ENCODE measurements at places on chromosomes 16 and 17.
A peak's percentile ranks its signal among the peaks of the same experiment; 100 is the strongest.

DNA sequence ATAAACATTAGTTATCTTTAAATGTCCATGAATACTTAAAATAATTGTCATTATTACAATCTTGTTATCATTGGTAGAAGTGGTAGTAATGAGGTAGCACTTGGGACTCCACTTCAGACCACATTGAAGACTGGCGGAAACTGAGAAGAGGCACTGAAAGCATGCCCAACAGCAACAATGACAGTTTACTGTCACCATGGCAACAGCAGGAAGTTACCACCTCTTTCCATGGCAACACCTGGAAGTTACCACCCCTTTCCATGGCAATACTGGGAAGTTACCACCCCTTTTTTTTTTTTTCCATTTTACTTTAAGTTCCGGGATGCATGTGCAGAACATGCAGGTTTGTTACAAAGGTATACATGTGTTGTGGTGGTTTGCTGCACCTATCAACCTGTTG lies 494.9 kb upstream of the RBFOX1 start:
- DNase-seq = no peak
- no peak overlapping the region for H3K4me3 ChIP-seq
- H3K27me3 ChIP-seq = no peaks in the 10 kb centered on the region
- H3K27ac ChIP-seq = no peak overlapping the region

DNA sequence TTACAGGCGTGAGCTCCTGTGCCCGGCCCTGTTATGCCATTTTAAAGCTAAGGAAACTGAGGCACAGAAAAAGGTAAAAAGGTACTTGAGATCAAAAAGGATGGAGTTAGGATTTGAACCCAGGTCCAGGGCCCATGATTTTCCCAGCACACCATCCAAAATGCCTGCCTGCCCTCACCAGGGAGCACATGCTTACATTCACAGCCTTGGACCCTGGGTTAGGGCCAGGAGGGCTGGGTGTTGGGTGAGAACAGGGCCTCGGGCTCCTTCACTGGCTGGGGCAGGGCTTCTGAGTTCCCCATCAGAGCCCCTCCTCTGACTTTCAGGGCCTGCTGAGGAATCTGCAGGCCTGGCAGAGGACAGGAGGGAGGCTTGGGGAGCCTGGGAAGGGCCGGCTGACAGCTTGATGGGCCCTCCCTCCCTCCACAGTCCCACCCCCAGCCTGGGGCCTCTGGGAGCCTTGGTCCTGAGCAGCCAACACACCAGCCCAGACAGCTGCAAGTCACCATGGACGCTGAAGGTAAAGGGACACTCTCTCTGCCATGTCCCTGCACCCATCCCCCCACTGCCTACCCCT lies at the start of gene QPRT:
QPRT (plus strand) TSS at position 490 of the 577 bp plus-strand sequence; CDS start at position 508, 18 bp downstream.
- no peaks in the 10 kb centered on the region for H3K36me3 ChIP-seq
- H3K27ac ChIP-seq = peak within 1 kb of the TSS; percentile 91
- H3K4me1 ChIP-seq = no peaks in the 10 kb centered on the region
- DNase-seq = peak; percentile 87
- peak within 1 kb of the TSS; percentile 52 for H3K4me3 ChIP-seq

- H3K27ac ChIP-seq = no peak overlapping the region
- no peaks in the 10 kb centered on the region for H3K4me1 ChIP-seq
Measured at GRCh38 chr16:62869837-62870236, 833.6 kb upstream of the CDH8 start.

DNA sequence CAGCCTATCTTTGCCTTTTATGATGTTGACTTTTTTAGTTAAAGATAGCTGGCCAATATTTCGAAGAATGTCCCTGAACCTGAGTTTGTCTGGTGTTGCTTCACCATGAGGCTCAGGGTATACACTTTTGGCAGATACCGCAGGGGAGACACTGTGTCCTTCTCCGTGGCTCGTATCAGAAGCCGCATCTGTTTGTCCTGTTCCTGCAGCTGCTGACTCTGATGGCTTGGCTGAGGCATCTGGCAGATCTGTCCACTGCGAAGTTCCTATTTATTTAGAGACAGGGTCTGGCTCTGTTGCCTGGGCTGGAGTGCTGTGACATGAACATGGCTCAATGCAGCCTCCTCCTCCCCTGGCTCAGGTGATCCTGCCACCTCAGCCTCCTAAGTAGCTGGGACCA lies 93.5 kb downstream of the CRISPLD2 start:
- H3K4me3 ChIP-seq = no peak overlapping the region
- no peak for DNase-seq
- H3K36me3 ChIP-seq = no peaks in the 10 kb centered on the region

DNA sequence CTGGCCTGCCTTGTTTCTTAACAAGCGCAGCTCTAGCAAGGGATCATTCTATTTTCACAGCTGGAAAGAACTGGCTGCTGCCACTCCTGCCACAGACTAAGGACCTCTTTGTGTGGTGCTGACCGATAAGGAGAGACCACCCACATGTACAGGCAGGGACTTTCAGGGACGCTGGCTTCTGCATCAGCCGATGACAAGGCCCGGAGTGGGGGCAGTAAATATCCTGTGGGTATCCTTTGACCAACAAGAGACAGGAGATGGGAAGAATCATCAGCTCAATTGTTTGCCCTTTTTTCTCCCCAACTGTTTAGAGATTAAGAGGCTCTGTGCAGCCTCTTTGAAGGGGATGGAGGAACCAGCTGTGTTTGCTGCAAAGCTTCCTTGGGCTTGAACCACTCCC lies 9.2 kb upstream of the ITPRIPL2 start:
- H3K27ac ChIP-seq = no peak overlapping the region
- no peaks in the 10 kb centered on the region for H3K27me3 ChIP-seq
- H3K4me1 ChIP-seq = no peaks in the 10 kb centered on the region
- no peaks in the 10 kb centered on the region for H3K36me3 ChIP-seq
- DNase-seq = no peak

- no peak for DNase-seq
- no peak overlapping the region for H3K27ac ChIP-seq
- no peak overlapping the region for H3K4me3 ChIP-seq
- H3K36me3 ChIP-seq = no peaks in the 10 kb centered on the region
- peaks cover 12% of the 10 kb centered on the region for H3K4me1 ChIP-seq
Measured at GRCh38 chr16:21028728-21029127, 121.9 kb downstream of the DNAH3 start.

DNA sequence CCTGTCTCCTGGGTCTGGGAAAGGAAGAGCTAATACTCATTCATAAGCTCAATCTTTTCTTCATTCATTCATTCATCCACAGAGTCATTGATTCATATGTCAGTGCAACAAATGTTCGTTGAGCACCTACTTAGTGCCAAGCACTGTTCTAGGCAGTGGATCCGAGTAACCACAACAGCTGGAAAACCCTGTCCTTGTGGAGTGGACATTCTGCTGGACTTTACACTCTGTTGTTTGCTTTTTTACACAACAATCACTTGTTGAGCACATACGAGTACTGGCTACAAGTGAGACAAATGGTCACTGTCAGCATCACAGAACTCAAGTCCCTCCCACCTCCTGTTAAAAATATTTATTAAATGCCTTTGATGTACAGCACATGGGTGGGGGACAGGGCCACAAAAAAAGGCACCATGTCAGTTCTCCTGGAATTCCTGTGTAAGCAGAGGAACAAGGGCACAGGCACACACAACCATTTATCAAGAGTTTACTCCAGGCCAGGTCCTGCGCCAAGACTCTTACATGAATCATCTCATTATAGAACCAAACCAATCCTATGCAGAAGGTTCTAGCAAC lies 46.9 kb downstream of the TEKT5 start:
- H3K4me3 ChIP-seq = no peak overlapping the region
- no peaks in the 10 kb centered on the region for H3K27me3 ChIP-seq
- H3K36me3 ChIP-seq = no peaks in the 10 kb centered on the region
- H3K4me1 ChIP-seq = no peaks in the 10 kb centered on the region
- H3K27ac ChIP-seq = no peak overlapping the region
- no peak for DNase-seq

DNA sequence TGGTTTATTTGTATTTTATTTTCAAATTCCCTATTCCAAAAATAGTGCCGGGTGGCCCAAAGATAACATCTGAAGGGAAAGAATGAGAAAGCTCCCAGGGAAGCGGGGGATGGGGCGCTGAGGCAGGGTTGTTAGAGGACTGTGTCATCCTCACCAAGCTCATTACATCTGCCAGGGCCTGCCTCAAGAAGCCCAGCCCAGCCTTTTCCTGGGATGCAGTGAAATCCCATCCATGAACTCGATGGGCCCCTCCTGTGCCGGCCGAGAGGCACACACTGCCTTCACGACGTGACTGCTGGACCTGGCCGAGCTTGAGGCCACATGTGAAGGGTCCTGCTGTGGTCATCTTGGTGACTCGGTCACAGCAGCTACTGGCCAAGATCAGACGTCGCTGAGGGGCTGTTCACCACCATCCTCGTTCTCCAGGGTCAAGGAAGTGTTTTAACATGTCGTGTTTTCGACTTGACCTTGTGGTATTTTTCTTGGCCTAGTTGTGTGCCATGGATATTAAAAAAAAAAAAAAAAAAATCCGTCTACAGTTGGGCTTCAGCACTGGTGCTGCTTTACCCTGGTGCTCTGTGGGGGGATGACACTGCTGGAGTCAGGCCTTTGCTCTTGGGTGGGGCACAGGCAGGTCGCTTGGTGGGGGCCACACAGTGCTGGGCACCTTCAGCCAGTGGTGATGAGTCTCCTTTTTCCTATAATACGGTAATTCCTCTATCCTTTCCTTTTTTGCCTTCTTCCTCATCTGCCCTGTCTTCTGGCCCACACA lies 4.9 kb downstream of the TIMM22 start:
- peak; percentile 60 for DNase-seq
- H3K4me1 ChIP-seq = peaks cover 22% of the 10 kb centered on the region
- no peaks in the 10 kb centered on the region for H3K27me3 ChIP-seq

- no peak overlapping the region for H3K27ac ChIP-seq
- peaks cover 7% of the 10 kb centered on the region for H3K4me1 ChIP-seq
- peak; percentile 64 for DNase-seq
Measured at GRCh38 chr17:50027881-50028735, 27.8 kb upstream of the ITGA3 start.

- H3K27ac ChIP-seq = no peak overlapping the region
- H3K36me3 ChIP-seq = peaks cover 2% of the 10 kb centered on the region
- H3K4me3 ChIP-seq = no peak overlapping the region
Measured at GRCh38 chr17:82126556-82127314, 28.7 kb upstream of the FASN start.

- no peaks in the 10 kb centered on the region for H3K27me3 ChIP-seq
- peaks cover 3% of the 10 kb centered on the region for H3K4me1 ChIP-seq
- no peak overlapping the region for H3K4me3 ChIP-seq
- H3K36me3 ChIP-seq = no peaks in the 10 kb centered on the region
- DNase-seq = peak; percentile 57
Measured at GRCh38 chr17:57459286-57459915, 203.1 kb downstream of the MSI2 start.

- H3K36me3 ChIP-seq = peaks cover 44% of the 10 kb centered on the region
- no peak for DNase-seq
- H3K4me3 ChIP-seq = no peak overlapping the region
- H3K4me1 ChIP-seq = peaks cover 11% of the 10 kb centered on the region
Measured at GRCh38 chr17:17179371-17179827, 26.7 kb downstream of the PLD6 start.

DNA sequence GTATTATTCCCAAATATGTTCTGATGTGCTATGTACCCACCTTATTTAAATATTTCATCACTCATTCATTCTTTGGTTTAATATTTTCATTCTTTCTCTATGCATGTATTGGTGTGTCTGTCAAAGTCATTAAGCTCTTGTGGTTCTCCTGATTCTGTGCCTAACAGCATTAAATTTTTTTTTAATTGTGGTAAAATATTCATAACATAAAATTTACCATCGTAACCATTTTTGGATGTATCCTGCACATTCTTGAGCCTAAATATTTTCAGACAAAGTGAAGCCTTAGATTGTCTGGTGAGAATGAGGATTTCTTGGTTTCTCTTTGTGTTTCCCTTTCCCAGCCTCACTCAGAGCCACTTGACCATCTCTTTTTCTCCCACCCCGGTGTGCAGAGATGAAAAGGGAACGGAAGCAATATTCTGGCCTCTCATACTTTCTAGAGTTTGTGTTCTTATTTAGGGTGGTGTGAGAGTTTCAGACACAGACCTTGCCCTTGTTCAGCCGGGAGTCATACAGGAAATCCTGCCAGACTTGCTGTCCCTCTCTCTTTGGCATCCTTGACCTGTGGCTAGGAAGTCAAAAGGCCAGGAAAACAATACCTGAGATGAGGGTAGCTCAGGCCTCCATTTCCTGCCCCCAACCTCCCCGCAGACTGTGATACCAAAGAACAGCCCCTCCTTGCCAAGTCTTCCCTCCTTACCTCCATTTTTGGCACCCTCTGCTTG lies 4.9 kb downstream of the CCL5 start:
- H3K4me1 ChIP-seq = peaks cover 9% of the 10 kb centered on the region
- no peaks in the 10 kb centered on the region for H3K36me3 ChIP-seq
- H3K27me3 ChIP-seq = no peaks in the 10 kb centered on the region
- DNase-seq = no peak

- H3K4me1 ChIP-seq = peaks cover 7% of the 10 kb centered on the region
- no peaks in the 10 kb centered on the region for H3K27me3 ChIP-seq
- H3K27ac ChIP-seq = no peak overlapping the region
- no peaks in the 10 kb centered on the region for H3K36me3 ChIP-seq
Measured at GRCh38 chr17:48477221-48477620, 47.2 kb upstream of the SKAP1 start.

DNA sequence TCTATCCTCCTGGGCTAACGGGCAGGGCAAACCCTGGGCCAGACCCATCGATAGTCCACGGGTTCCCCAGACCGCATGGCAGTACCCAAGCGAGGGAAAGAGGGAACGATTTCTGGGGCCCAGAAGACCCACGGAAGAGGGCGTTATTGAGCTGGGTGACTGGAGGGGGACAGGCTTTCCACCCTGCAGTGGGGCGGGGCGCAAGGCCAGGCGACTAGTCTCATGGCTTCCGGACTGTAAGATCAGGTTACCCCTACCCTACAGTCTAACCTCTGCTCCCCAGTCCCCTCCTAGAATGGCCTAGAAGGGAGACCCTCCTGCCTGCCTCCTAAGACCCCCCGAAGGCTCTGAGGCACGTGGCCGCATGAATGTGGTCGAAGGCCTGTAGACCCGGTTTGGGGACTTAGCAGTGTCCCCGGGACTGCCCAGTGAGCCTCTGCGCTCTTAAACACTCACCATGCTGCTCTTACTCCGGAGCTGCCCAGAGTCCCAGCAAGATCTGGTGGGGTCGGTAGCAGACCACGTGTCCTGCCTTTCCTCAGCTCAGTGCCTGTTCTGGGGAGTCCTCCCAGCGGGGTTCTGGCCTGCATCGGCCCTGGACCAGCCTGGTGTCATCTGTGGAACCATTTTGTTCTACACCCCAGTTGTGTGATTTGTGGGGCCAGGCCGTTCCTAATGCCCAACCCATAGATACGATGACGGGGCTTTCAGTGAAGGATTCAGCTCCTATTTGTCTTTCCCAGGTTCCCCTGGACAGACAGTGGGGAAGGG lies 13.2 kb upstream of the AURKB start:
- no peaks in the 10 kb centered on the region for H3K4me1 ChIP-seq
- no peaks in the 10 kb centered on the region for H3K27me3 ChIP-seq
- peak overlapping the region; percentile 61 for H3K4me3 ChIP-seq
- H3K27ac ChIP-seq = peak overlapping the region; percentile 87
- peaks cover 9% of the 10 kb centered on the region for H3K36me3 ChIP-seq
- DNase-seq = peak; percentile 53

DNA sequence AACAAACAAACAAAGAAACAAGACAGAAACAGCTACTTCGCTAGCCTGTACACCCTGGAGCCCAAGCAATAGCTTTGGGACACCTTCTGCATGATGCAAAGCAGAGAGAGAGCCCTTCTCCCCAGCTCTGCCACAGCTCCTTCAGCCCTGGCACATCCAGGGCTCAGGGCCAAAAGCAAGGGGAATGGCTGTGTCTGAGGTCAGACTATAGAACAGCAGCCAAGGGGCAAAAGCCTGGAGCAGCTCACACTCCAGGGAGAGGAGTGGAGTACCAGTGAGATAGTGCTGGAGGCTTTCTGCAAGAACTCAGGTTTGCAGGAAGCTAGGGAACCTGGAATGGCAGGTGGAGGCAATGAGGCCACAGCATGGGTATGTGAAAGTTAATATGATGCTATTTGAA lies 11.6 kb upstream of the SEPHS2 start:
- H3K4me1 ChIP-seq = no peaks in the 10 kb centered on the region
- no peak overlapping the region for H3K27ac ChIP-seq
- H3K4me3 ChIP-seq = no peak overlapping the region
- DNase-seq = no peak

Measured in cardiac muscle cell (in vitro differentiated cells and primary cell).